NCI-H446 (cell line): ENCODE measurements at places on chromosomes 16 and 17.

- no peak for DNase-seq
These were observed 18.9 kb downstream of the PSME3IP1 start for GRCh38 chr16:57166951-57167350.

DNA sequence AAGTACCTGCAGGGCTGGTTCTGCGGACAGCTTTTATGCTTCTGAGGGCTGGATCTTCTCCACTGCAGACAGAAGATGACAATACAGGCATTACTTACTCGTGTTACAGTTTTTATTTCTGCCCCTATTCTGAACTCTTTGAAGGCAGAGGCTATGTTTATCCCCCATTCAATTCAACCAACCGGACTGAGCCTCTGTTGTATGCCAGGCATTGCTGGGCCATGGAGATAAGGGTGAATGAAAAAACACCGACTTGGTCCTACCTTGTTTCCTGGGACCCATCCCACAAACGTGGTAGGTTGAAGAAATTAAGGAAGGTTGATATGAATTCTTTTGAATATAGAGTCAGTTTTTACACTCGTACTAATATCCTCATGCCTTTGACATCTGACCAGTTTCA, 10.0 kb upstream of the HP start:
- DNase-seq = no peak

DNA sequence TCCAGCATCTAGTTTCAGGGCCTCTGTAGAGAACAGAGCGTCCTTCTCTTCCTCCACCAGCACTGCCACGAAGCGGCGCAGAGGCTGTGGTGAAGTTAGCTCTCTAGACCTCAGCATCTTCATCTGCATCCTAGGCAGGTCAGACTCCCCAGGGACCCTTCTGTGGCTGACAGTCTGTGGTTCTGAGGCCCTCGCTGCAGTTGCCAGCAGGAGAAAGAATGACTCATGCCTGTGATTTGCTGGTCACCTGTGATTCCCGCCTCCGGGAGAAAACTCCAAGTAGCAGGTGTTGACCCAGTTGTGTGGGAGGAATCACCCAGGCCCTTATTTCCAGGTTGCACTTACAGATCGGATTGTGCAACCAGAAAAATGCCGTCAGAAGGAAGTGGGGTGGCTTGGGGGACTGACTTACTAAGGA, 117.3 kb upstream of the CACNG5 start:
- no peak for DNase-seq

DNA sequence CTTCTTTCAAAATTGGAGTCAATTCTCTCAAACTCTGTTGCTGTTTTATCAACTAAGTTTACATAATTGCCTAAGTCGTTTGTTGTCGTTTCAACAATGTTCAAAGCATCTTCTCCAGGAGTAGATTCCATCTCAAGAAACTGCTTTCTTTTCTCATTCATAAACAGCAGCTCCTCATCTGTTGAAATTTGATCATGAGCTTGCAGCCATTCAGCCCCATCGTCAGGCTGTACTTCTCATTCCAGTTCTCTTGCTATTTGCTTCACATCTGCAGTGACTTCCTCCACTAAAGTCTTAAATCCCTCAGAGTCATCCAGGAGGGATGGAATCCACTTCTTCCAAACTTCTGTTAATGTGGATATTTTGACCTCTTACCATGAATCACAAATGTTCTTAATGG, 230.6 kb downstream of the IRF8 start:
- DNase-seq = no peak

GRCh38 chr16:27922433-27922832, 141.1 kb downstream of the GSG1L start:
- DNase-seq = no peak

- peak; percentile 75 for DNase-seq
These were observed at the start of gene SMURF2 for GRCh38 chr17:64661976-64662773. SMURF2 (minus strand) TSS chr17:64662307; CDS start chr17:64661880, 427 bp downstream.

DNA sequence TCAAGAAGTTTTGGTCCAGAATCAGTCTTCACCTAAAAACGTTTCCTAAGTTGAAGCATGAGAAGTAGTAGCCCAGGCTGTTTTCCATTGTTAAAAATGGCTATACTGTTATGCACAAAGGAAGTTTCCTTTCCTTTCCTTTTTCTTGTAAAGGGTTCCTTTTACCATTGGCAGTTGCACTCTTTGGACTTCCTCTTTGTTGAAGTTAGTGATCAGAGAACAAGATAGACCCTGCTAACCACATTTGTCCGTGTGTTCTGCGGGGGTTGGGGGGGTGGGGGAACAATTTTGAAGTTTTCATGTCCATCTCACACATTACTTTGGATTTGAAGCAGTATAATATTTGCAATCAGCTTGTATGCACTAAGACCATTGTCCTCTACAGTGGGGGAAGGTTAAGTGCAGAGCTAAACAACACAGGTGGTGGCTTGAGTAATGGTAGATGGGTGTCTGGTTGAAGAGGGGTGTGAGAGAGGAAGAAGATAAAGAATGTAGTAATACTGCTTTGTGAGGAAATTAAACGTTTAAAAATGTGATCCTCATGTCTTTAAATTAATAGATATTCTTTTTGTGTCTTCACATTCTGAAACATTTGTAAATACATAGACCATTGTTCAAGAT, 1.4 kb downstream of the LPCAT2 start:
- no peak for DNase-seq

GRCh38 chr17:82795615-82796014, 43.8 kb downstream of the TBCD start:
- DNase-seq = no peak

DNA sequence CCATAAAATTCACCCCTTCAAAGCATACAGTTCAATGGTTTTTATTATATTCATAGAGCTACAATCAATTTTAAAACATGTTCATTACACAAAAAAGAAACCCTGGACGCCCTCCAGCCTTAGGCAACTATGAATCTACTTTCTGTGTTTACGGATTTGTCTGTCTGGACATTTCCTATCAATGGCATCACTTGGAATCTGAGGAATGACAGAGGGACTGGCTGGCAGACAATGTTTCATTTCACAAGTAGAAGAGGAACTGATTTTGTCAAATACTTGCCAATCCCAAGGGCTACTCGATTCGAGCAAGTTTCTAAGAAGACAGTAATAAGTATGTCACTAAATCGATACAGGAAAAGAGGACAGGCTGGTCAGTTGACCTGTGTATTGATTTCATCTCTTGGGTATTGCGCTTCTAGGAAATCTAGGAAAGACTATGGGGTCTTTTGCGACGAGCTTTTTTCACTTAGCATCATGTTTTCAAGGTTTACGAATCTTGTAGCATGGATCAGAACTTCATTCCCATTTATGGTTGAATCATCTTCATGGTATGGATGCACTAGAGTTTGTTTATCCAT, 56.6 kb downstream of the RGS9 start:
- DNase-seq = no peak

DNA sequence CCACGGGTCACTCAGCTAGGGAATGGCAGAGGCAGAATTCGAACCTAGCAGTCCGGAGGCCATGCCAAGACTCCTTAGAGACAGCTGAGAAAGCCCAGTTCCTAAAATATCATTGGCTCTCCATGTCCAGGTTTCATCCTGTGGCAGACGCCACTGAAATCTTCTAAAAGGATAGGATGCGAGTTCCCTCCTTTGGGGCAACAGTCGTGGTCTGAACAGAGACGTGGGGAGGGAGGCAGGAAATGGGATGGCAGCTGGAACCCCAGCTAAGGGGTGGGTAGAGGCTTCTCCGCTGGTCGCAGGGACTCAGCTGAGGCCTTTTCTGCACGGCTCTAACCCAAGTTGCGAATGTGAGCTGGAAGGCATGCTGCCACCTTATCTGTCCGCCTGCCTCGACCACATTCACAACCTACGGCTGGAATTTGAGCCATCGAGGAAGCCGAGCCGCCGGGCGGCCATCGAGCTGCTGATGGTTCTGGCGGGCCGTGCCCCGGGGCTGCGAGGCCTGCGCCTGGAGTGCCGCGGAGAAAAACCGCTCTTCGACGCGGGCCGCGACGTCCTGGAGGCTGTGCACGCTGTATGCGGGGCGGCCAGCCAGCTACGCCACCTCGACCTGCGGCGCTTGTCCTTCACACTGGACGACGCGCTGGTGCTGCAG, 1.9 kb upstream of the HSF4 start:
- no peak for DNase-seq

- DNase-seq = no peak
These were observed 162.8 kb upstream of the ANKFN1 start for GRCh38 chr17:55990332-55991006.

- no peak for DNase-seq
These were observed 17.9 kb upstream of the ATP2A3 start for GRCh38 chr17:3982113-3982512.

DNA sequence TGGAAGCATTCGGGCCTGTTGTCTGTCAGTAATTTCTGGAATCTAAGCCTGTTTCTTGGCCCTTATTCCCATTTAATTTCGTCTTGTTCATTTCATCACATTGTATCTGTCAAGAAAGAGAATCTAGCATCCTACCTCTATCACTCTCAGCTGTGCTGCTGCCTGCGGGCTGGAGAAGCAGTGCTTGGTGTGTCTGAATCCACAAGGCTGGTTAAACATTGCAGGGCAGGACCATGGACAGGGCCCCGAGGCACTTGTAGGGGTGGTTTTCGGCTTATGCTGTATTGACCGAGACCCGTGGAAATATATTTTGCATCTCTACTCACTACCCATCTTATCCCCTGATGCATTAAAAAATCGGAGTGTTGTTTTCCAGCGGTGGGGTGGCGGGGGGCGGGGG, 3.1 kb downstream of the RAB11FIP4 start:
- DNase-seq = no peak

DNA sequence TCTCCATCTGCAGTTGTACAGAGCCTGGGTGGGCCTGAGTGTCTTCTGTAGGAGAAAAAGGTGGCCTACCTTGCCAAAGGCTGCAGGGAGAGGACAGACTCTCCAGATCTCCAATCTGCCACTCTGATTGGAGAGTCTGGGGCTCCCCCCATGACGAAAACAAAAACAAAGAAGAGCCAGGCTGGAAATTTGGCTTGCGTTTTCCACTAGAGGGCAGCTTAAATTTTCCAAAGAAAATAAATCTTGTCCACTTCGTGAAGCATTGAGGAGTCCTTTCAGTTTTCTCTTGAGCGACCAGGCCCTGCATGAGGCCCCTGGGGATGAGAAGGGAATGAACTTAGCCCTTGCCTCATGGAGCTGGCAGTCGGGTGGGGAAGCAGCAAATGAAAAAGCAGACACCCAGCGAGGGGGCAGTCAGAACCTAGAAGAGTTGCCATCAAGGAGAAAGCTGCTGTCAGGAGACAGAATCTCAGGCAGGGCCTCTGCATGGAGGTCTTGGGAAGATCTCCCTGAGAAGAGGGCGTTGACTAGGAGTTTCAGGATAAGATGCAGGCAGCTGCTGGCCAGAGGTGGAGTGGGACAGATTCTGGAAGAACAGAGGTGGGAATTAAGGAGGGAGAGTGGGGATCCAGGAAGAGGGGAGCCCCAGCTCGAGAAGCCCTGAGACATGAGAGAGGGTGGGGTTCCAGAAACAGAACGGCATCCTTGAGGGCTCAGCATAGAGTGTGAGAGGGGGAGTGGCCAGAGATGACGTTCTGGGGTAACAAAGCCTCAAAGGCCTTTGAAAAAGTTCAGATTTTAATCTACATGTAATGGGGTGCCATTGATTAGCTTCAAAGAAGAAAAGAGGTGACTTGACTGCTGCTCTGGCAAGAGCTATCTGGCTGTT, 8.4 kb upstream of the SHCBP1 start:
- peak; percentile 51 for DNase-seq

GRCh38 chr17:45640141-45640850, 143.8 kb upstream of the CRHR1 start:
- DNase-seq = no peak

DNA sequence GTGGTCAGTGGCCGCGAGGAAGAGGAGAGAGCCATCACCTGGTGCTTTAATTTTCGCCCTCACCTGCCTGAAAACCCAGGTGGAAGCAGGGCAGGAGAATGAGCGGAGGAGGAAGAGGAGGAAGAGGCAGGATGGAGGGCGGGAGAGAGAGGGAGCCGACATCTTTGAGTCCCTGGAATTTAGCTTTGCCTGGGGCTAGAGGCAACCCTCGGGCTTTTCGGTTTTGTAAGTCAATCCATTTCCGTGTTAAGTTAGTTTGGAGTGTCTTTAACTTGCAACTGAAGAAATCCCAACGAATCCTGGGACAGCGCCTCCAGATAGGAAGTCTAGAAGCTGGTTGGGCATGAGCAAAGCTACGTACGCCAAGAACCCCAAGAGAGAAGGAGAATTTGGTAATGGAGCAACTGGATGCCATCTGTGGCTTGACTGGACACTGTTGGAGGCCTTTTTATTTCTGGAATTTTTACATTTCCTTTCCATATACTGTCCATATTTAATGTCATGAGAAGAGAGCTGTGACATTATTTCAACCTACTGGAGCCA, 36.9 kb upstream of the ATP2A3 start:
- DNase-seq = no peak

- no peak for DNase-seq
These were observed 50.2 kb downstream of the WSCD1 start for GRCh38 chr17:6120351-6120750.

DNA sequence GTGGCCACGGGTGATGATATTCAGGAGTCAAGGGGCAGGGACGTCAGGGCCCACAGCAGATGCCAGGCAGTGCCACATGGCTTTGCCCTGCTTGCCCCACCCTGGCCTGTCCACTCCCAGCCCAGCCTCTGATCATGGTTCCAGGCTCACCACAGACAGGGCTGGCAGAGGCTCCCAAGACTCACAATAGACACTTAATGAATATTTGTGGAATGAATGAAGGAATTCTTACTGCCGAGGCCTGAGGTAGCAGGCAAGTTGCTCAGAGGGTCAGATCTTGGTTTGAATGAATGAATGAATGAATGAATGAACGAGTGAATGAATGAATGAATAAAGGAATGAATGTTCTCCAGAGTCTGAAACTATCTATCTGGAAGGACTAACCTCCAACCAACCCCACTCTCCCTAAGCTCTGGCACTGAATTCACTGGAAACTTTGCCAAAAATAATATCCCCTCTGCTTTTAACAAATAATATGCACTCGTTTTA, 60.9 kb downstream of the RAI1 start:
- DNase-seq = no peak

DNA sequence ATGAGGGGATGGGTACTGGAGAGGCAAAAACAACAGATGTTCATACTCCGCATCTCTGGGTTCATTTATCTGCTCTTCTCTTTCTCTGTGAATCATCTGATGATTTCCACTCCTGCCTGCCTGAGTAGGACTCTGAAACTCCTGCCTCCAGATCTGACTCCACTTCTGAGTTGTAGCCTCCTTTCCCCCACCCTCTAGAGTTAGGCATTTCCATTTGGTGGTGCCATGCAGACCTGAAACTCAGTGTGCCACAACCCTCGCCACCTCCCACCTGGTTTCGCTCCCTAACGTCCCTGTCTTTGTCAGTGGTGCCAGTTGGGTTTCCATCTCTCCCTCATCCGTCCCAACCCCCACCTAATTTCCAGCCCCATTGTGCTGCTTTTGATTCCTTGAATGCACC, 126.2 kb downstream of the PRKCB start:
- no peak for DNase-seq

DNA sequence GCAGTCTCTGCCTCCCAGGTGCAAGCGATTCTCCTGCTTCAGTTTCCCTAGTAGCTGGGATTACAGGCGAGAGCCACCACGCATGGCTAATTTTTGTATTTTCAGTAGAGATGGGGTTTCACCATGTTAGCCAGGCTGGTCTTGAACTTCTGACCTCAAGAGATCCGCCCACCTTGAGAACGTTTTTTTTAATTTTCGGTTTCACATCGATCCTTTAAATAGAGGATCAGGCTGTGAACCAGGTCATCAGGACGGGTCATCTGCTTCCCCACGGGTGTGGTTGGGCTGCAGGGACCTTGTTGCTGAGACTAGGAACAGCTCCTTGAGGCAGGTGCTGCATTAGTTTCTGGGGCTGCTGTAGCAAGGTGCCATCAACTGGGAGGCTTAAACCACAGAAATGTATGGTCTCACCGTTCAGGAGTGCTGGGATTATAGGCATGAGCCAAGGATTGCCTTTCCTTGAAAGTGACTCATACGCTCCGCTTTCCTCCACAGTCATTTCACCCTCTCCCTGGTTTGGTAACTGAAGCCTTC, 7.9 kb upstream of the NAGPA start:
- DNase-seq = no peak
